Stimulated activated CD4-positive, alpha-beta T cell treated with anti-CD3 and anti-CD28 coated beads, Interleukin-1b, Interleukin-23, amount 100 ng/mL, for 1 hour (primary cell): ENCODE measurements at places on chromosomes 2 and 18.

DNA sequence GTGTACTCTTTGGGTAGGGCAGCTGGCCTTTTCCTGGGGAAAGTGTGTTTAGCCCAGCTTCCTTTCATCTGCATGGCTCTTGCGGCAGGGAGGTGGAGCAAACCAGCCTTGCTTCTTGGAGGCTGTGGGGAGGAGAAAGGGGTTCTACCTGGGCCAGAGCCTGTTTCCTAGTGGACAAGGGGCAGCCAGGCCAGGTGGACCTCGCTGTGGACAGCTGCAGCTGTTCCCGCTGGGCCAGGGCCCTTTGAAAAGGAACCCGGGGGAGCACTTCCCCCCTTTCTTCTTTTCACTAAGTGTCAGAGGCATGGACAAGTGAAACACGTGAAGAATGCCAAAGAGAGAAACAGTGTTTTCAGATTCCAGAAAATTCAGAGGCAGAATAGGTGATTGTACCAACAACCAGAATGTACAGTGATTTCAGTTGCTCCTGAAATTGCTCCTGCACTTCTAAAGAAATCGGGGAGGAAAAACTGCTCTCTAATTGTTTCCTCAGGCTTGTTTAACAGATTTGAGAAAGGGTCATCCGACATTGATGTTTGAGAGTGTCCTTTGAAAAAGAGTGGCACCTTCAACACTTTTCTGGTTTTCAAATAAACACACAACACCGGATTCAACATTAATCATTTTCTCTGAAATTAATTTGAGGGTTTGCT is 3.9 kb downstream of the GLI2 start:
- no peak for DNase-seq

- no peak for DNase-seq
Observed at GRCh38 chr18:57085371-57085770, 61.5 kb upstream of the BOD1L2 start.

- DNase-seq = no peak
Observed at GRCh38 chr2:26917135-26917836, 53.2 kb upstream of the MAPRE3 start.

DNA sequence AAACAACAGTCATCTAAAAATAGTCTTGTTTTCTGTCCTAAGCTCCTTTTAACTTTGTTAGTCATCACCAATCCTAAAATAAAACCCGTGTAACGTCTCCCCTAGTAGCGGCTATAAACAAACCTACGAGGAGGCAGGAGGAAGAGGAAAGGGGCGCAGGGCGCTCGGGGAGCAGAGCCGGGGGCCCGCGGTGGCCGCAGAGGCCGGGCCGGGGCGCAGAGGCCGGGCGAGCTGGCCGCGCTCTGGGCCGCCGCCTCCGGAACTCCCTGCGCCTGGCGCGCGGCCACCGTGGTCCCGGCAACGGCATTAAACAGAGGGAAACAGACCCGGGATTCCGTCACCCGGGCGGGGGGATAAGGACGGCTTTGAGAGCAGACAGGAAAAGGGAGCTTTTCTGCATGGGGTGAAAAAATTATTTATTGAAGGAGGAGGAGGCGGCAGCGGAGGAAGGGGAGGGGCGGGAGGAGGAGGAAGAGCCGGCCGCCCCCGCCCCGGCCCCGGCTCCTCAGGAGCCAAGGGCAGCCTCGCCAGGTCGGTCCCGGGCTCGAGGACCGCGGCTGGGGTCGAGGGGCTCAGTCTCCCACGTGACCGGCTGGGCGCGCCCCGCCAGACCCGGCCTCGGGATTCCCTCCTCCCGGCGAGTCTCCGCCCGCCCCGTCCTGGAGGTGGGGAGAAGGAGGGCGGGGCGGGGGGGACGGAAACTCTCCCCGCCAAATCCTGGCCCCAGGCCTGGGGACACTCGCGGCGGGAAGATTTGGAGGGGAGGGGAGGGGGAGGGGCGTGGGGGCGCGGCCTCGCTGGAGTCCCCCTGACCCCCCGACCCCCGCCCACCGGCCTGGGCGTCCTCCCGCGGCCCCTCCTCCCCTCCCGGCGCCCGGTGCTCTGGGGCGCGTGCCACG is 1.8 kb upstream of the NFATC1 start:
- DNase-seq = no peak

GRCh38 chr2:223003191-223003590 is 48.8 kb upstream of the KCNE4 start:
- no peak for DNase-seq

DNA sequence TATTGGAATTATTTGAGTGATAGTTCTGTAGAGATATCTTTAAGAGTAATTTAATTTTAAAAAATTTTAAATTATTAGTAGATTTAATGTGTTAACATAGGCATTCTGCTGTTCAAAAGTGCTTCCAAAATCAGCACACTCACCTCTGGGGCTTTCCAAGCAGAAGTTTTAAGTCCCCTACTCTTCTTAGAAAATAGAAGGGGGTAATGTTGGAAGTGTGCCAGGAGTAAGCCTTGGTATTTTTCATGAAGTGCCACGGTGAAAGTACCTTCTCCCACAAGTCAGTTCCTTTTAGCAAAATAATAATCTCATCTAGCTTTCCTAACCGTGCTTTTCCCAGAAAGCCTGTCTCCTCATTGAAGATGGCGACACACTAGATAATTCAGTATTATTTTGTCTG is 3.9 kb upstream of the TNFRSF11A start:
- no peak for DNase-seq

GRCh38 chr18:41599466-41599865 is 355.6 kb upstream of the PIK3C3 start:
- no peak for DNase-seq

DNA sequence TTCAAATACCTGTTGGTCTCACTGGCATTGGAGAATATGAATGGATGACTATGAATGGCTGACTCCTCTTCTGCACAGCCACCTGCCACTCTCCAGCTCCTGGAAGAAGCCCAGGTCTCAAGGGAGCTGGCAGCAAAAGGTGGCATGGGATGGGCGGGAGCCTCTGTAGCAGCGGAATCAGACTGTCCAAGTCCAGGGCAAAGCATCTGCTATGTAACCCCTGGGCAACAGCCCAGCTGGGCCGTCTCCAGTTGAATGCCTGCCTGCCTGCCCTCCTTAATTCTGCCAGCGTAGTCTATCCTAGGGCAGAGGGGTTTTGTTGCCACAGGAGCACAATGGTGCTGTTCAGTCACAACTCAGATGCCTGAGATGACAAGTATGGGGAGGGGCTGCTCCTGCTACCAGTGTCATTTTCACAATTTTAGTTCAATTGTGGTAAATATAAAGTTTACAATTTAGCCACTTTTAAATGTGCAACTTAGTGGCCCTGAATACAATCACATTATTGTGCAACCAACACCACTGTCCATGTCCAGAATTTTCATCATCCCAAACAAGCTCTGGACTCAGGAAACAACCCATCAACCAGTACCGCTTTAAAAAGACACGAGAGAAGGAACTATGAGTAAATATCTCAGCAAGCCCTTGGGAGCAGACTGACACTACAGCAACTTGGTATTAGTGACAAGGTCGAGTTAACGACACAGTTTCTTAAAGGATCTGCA is 115.2 kb downstream of the MYO5B start:
- no peak for DNase-seq

GRCh38 chr2:119116411-119117295 is 41.9 kb downstream of the C1QL2 start:
- no peak for DNase-seq

DNA sequence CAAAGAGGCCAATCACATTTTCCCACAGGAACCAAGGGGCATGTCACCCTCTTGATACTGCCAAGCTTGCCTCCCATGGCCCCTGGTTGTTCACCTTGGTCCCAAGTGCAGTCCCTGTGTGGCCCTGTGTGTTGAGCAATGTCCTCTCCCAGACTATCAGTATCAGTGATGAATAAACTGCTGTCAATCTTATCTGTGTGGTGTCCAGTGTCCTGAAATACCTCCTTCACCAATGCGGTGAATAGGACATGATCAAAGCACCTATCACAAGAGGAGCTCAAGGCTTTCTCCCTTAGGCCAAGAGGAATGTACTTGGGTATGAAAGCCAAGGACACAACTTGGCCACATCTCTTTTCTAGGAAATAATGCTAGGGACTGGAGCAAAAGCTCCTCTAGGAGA is 68.2 kb downstream of the MAIP1 start:
- DNase-seq = no peak

DNA sequence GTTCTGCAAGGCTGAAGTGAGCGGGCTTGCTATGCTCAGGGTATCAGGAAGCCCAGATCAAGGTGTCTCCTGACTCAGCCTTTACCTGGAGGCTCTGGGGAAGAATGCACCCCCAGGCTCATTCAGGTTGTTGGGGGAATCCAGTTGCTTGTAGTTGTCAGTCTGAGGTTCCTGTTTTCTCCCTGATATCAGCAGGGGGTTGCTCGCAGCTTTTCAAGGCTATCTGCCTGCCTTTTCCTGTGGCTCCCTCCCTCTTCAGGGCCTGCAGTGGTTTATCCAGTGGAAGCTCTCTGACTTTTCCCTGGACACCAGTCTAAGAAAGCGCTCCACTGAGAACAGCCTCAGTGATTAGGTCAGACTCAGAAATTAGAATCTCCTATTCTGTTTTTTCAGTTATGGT is 116.6 kb downstream of the PTPRM start:
- no peak for DNase-seq

GRCh38 chr2:129798626-129799025 is 180.8 kb upstream of the RAB6C start:
- DNase-seq = no peak

DNA sequence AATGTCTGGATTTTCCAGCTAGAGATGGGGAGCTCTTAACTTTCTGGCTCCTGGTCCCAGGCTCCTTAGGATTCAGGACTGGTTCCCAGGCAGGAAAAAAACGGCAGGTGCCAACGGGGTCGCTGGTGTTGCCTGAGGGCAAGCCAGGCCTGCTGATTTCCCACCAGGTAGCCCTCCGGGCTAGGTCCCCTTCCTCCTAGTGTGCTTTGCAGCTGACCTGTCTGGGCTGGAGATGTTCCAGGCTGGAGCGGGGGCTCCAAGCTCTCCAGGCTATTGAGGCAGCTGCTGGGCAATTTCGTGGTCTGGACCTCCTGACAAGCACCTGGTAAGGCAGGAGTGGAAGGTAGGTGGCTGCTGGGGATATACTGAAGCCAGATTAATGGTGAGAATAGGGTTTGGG is 2.0 kb upstream of the MRPL53 start:
- no peak for DNase-seq
